ENCODE measurements at places on chromosomes 12 and 14.

GRCh38 chr12:114245555-114245954 is 160.4 kb downstream of the TBX5 start:
- DNase-seq: no peak

- DNase-seq: no peak
Measured at GRCh38 chr12:26717757-26718156, 115.2 kb downstream of the ITPR2 start.

- DNase-seq: no peak
Measured at GRCh38 chr12:122206111-122206881, 2.8 kb downstream of the B3GNT4 start.

- peak; percentile 64 for DNase-seq
Measured at GRCh38 chr12:14256555-14257169, 108.8 kb upstream of the ATF7IP start.

- no peak for DNase-seq
Measured at GRCh38 chr12:31600750-31601149, 9.8 kb upstream of the DENND5B start.

GRCh38 chr12:104219908-104220404 is 4.4 kb downstream of the TXNRD1 start:
- no peak for DNase-seq

DNA sequence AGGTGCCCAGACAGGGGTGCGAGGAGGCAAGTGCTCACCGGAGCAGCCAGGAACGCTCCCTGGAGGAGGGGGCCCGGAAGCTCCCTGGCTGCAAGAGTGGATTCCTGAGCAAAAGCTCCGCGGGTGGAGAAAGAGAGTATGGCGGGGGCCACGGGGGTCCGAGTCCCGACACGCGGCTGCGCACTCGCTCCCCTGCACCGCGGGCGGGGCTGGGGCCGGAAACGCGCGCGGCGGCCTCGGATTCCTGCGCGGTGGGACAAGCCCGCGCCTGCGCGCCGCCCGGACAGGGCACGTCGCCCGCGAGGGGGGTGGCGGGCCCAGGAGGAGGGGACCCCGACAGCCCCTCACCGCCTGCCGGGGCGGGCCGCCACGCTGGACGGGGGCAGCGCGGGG is 27.8 kb upstream of the GPR132 start:
- DNase-seq: no peak

- DNase-seq: no peak
Measured at GRCh38 chr12:75959060-75959459, 72.5 kb downstream of the PHLDA1 start.

DNA sequence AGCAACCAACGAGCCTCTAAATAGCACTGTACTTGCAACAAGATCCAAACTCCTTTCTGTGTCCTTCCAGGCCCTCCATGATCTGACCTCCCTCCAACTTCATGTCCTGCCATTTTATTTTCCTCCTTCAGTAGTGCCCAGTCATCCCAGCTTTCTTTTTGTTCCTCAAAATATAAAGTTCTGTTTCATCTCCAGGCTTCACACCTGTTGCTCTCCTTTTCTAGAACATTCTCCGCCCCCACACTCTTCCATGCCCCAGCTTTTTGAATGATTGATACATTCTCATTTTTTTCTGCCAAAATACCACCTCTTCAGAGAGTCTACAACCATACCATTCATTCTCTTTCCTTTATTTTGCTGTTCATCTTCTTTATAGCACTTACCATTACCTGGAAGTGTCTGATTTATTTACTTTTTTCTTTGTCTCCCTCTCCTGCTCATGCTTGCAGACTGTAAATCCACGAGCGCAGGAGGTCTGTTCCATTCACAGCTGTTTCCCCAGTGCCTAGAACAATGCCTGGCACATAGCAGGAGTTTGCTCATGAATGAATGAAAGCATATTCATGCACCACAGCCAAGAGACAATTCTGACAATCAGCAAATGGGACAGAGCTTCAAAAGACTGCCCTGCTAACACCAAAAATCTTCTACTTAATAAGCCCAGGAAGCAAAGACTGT is 296.4 kb downstream of the RPAP3 start:
- no peak for DNase-seq

- DNase-seq: no peak
Measured at GRCh38 chr14:37232907-37233481, 35.3 kb downstream of the MIPOL1 start.

DNA sequence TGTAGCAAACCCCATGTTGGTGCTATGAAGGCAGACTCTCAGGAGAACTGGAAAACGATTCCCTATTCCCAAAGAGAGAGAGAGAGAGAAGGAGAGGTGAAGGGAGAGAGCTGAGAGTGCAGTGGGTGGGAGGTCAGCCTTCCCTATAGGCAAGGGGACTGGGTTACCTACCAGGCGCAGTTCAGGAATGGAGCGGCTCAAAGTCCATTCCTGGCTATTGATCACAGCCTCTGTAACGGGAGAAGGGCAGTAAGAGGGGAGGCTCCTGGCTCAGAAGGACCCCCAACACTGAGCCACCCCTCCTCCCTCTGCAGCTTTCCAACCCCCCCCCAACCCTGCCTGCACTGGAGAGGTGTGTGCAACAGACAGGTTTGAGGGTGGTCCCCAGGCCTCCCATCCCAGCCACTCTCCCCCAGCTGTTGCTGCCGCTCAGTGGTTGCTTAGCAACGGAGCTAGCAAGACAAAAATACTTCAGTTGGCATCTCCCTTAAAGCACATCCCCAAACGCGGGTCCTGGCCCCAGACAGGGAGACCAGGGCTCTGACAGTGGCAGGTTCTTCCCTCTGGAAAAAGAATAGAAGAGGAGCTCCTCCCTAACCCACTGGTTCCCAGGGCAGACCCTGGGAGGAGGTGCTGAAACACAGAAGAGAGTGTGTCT is 3.2 kb downstream of the AGAP2 start:
- no peak for DNase-seq

DNA sequence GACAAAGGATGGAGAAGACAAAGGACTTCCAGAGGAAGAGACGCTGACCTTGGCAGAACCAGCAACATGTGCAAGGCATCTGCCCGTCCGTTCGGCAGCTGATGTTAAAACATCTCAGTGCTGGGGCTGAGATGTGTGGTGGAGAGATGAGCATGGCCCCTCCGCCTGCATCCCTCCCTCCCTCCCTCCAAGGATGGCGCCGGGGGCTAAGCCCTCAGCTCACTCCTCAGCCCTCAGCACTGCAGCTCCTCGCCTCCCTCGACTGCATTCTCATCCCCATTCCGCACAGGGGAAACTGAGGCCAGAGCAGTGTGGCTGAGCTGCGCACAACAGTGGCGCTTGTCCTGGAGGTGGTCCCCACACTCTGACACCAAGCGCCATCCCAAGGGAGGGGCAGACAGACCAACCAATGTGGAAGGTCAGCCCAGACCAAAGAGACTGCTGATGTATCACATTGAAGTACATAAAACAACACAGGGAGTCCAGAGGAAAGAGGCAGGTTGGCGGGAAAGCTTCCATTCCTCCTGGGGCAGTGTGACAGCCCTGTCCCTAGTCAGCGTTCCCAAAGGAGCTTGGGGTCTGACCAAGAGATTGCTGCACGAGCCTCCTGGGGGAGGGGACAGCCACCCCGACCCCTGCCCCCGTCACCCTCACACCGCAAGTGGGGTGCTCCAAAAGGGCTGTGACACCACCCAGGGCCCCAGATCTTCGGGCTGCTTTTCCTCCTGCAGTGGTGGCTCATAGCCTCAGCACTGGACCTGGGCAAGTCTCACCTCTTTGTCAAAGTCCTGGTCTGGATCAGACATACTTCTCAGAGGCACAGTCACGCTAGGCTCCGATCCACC is 15.1 kb downstream of the AMN start:
- no peak for DNase-seq

DNA sequence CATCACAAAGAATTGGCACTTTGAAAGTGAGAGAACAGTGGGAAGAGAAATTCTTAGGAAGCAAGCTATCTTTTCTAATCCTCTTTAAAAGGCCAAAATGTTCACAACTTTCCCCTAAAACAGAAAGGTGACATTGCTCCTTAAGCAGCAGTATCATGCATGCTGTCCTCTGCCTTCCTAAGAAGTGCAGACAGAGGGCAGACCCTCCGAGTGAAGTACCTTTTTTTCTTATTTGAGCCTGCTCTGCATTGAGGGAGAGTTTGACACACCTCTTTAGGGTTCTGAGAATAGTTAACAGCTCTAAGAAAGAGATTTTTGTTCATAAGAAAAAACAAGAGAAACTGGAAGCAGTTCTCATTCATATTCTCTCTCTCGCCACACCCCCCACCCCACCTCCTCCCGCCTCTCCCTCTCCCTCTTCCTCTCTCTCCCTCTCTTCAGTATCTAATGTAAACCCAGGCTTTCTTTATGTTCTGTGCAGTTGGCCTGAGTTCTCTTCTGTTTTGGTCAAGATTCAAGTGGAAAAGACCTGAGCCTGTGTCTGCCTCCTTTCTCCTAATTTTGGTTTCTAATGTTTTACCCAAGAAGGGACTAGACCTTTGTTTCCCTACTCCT is 709.1 kb downstream of the DIO2 start:
- DNase-seq: no peak

- DNase-seq: no peak
Measured at GRCh38 chr12:10211101-10211939, 1.4 kb upstream of the GABARAPL1 start.

- no peak for DNase-seq
Measured at GRCh38 chr12:83265808-83266207, 579.1 kb downstream of the TMTC2 start.

All from activated CD4-positive, CD25-positive, alpha-beta regulatory T cell (primary cell).